ENCODE measurements at places on chromosomes 5 and 9.

DNA sequence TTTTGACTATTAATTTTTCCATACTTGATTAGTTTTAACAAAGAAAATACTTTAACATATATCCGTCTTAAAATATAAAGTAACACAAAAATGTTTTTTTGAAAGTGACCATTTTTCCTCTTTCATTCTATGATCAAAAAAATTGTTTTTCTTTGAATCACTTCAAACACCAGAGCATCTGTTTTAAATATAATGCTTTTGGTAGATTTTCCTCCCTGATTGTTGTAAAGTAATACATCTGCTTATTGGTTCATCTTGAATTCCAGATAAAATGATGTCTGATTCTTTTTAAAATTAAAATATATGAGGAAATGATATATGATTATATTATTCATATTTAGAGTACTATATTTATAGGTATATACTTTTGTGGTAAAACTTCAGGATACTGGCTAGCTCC lies 76.2 kb upstream of the LPAR1 start:
- DNase-seq, result no peak

GRCh38 chr9:93255494-93255867 lies 71.5 kb downstream of the WNK2 start:
- DNase-seq, result no peak

DNA sequence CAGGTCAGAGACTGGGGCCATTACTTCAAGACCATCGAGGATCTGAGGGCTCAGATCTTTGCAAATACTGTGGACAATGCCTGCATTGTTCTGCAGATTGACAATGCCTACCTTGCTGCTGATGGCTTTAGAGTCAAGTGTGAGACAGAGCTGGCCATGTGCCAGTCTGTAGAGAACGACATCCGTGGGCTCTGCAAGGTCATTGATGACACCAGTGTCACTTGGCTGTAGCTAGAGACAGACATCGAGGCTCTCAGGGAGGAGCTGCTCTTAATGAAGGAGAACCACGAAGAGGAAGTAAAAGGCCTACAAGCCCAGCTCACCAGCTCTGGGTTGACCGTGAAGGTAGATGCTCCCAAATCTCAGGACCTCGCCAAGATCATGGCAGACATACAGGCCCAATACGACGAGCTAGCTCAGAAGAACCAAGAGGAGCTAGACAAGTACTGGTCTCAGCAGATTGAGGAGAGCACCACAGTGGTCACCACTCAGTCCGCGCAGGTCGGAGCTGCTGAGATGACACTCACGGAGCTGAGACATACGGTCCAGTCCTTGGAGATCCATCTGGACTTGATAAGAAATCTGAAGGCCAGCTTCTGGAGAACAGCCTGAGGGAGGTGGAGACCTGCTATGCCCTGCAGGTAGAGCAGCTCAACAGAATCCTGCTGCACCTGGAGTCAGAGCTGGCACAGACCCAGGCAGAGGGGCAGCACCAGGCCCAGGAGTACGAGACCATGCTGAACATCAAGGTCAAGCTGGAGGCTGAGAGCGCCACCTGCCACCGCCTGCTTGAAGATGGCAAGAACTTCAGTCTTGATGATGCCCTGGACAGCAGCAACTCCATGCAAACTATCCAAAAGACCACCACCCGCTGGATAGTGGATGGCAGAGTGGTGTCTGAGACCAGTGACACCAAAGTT lies 9.3 kb downstream of the NIPBL start:
- DNase-seq, result no peak

GRCh38 chr5:64000096-64000495 lies 37.9 kb upstream of the HTR1A start:
- no peak for DNase-seq

DNA sequence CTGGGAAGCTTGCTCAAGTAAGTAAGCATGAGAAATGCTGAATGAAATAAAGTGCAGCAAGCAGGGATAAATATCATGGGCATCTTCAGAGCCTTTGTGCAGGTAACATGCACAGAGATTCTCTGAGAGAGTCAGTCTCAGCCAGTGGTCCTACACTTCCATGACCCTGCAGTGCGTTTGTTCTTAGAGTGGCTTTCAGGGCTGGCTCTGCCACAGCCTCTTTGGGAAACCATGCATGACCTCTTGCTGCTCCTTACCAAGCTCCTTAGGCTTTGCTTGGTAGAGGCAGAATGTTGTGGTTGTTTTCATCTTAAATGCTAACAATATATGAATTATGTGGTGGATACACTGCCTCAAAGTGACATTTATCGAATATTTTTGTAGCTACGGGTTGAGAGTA lies 5.4 kb downstream of the SYK start:
- DNase-seq, result no peak

- no peak for DNase-seq
These were observed 83.9 kb downstream of the BARX1 start for GRCh38 chr9:93871286-93871685.

DNA sequence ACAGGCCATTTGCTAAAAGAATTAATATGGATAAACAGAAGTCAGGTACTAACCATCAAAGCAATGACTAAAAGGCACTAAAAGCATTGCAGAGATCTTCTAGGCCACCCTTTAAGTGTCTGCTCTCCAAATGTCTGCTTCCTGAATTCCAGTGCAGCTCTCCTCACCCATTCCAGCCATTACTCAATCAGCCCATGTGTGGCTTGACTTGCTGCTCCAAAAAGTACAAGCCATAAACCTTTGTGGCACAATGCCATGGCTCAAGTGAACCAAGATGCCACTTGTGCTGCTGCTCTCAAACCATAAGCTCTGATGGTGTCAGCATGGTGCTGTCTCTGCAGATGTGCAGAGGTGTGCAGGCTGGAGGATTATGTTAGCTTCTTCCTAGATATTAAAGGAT lies 290.2 kb upstream of the POU5F2 start:
- DNase-seq, result no peak

- no peak for DNase-seq
These were observed 42.0 kb upstream of the ADRA1B start for GRCh38 chr5:159874263-159874662.

DNA sequence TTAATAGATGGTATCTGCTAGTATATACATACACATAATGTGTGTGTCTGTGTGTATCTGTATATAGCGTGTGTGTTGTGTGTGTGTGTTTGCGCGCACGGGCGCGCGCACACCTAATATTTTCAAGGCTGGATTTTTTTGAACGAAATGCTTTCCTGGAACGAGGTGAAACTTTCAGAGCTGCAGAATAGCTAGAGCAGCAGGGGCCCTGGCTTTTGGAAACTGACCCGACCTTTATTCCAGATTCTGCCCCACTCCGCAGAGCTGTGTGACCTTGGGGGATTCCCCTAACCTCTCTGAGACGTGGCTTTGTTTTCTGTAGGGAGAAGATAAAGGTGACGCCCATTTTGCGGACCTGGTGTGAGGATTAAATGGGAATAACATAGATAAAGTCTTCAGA lies 757 bp downstream of the FXN start:
- no peak for DNase-seq

GRCh38 chr9:23648651-23649050 lies 177.4 kb downstream of the ELAVL2 start:
- no peak for DNase-seq

- DNase-seq, result no peak
These were observed 486.2 kb downstream of the GADD45G start for GRCh38 chr9:90090997-90091396.

DNA sequence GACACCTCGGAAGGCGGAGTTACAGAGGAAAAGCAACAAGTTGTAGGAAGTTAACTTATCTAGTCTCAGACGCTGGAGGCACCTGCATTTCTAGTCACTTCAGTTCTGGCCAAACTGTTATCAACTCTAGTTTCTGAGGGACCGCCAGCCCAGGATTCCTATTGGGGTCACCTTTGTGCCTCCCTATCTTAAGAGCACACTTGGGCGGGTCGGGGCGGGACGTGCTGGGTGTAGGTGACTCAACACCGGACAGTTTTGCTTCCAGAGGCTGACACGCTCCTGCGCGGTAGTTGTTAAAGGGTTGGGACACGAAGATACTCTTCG lies 679 bp upstream of the KDM4C start:
- peak; percentile 75 for DNase-seq

DNA sequence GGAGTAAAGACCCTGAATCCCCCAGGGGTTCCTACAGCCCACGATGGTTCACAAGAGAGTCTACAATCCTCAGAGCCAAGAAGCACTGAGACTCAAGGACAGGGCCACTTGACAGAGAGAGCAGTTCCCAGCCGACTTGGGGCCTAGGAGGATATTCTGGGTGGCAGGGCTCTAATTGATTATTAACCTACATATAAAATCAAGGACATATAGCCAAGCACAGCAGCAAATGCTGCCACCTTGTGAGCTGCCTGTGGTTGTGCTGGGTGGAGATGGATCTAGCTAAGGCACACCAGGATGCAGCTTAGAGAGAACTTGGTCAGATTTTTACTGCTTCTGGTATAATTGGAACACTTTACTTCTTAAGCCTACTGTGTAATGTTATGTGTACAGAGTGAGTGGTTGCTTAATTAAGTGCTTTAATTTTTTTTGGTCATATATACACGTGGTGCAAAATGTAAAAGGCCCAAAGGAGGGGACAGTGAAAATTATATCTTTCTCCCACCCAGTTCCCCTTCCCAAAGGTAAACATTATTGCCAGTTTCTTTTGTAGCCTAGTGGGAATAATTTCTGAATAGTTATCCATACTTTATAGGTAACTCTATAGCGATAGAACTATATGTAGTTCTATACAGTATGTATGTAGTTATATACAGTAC lies 78.8 kb downstream of the F2RL2 start:
- no peak for DNase-seq

DNA sequence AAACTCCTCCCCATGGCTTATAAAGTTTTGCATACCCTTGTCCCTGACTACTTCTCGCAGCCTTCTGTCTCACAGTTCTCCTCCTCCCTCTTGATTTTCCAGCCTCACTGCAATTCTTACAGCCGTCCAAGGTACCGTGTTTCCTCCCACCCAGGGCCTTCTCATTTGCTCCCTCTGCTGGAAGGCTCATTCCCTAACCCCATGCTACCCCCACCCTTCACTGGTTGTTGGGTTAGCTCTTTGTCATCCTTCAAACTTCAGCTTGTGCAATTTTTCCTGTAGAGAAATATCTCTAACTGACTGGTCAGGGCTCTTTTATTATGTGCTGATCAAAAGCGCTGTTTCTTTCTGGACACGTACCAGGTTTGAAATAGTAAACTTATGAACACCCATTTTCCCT lies 329.2 kb downstream of the EBF1 start:
- DNase-seq, result no peak

DNA sequence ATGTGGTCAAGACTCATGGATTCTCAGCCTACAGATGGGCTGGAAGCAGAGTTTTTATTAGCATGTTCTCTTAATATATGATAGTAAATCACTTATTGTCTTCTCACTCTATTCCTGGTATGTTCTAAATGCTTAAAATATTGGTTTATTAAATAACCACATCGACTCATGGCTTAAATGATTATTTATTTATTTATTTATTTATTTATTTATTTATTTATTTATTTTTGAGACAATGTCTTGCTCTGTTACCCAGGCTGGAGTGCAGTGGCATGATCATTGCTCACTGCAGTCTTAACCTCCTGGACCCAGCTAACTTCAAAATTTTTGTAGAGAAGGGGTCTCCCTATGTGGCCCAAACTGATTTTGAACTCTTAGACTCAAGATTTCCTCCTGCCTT lies 457.2 kb upstream of the TNC start:
- no peak for DNase-seq

GRCh38 chr5:156326718-156327259 lies at the start of gene SGCD:
Gene SGCD, plus strand, starts transcription at chr5:156327164.
- DNase-seq, result peak; percentile 81

- DNase-seq, result no peak
These were observed 6.4 kb downstream of the CEMIP2 start for GRCh38 chr9:71761938-71762353.

DNA sequence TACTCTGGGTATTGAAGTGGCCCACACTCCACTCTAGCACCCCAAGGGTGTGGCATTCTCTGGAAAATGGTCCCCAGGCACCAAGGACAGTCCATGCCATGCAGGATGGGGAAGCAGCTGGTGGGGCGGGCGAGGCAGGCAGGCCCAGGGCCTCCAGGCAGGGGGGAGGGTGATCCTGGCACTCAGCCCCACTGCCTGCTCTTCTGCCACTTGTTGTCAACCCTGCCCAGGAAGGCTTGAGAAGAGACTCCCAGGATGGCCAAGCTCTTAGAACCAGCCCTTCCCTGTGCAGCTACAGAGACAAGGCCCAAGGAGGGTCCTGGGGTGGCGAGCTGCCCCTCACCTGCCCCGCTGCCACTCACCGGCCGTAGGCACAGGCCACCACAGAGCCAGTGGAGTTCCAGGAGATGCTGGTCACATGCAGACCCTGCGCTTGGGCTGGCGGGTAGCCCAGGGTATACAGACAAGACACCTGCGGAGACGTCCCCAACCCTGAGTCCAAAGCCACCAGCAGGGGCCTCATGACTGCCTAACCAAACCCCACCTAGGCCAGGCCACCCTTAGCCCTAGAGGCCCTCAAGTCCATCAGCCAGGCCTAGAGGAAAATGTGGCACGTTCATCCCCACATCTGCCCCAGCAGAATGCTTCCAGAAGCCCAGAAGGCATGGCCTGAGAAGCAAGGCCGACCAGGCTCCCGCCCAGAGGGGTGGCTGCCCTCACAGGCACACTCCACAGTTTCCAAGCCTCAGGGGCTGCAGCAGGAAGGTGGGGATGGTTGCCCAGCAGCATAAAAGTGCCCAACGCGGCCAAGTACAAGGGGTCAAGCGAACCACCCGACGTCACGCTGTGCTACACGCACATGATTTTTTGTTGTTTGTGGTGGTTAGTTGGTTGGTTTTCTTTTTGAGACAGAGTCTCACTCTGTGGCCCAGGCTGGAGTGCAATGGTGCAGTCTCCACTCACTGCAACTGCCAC lies 19.8 kb downstream of the DYNC2I2 start:
- no peak for DNase-seq

GRCh38 chr5:78574131-78574673 lies 74.4 kb downstream of the LHFPL2 start:
- DNase-seq, result no peak

GRCh38 chr9:20692554-20692953 lies 8.5 kb downstream of the FOCAD start:
- DNase-seq, result no peak

GRCh38 chr9:101618698-101619097 lies 23.9 kb upstream of the PPP3R2 start:
- no peak for DNase-seq

GRCh38 chr9:115694014-115694413 lies 459.6 kb upstream of the PAPPA start:
- DNase-seq, result no peak

Data from forelimb muscle (tissue), 1 donor.